ENCODE measurements at places on chromosomes 2 and 18. TPM values are rescaled to one million over a fixed set of nuclear protein-coding genes. Genes with fewer than 3 reads are reported as not detected.

Gene EVX2
- not detected for polyA plus RNA-seq

Gene CABLES1
- polyA plus RNA-seq, result 1.5 TPM

Gene PKDCC
- polyA plus RNA-seq, result 62.4 TPM

Gene CDC42EP3
- polyA plus RNA-seq, result 32.5 TPM

Gene KATNAL2
- 3.1 TPM for polyA plus RNA-seq

Gene HIBCH
- polyA plus RNA-seq, result 8.4 TPM

Gene RAB17
- 5.6 TPM for polyA plus RNA-seq

Gene CYS1
- polyA plus RNA-seq, result 0.42 TPM

Gene AQP4
- 1.6 TPM for polyA plus RNA-seq

Gene TMEM247
- polyA plus RNA-seq, result not detected

Gene AOX1
- 1.3 TPM for polyA plus RNA-seq

Gene SMAD7
- polyA plus RNA-seq, result 21.2 TPM

Gene FAM228B
- 5.4 TPM for polyA plus RNA-seq

Gene TTC21B
- polyA plus RNA-seq, result 3.7 TPM

Gene ATP5F1A
- 1,050 TPM for polyA plus RNA-seq

Gene PDE1A
- polyA plus RNA-seq, result 2.5 TPM

Gene CTAGE1
- not detected for polyA plus RNA-seq

Gene CCDC150
- polyA plus RNA-seq, result 0.27 TPM

Gene NGEF
- polyA plus RNA-seq, result 0.15 TPM

Gene GRP
- polyA plus RNA-seq, result not detected

Gene INHA
- 5.5 TPM for polyA plus RNA-seq

Gene ABCG5
- polyA plus RNA-seq, result not detected

Gene SERPINB4
- polyA plus RNA-seq, result 0.85 TPM
